Activated CD4-positive, CD25-positive, alpha-beta regulatory T cell (primary cell): ENCODE measurements at places on chromosomes 11 and 22.

DNA sequence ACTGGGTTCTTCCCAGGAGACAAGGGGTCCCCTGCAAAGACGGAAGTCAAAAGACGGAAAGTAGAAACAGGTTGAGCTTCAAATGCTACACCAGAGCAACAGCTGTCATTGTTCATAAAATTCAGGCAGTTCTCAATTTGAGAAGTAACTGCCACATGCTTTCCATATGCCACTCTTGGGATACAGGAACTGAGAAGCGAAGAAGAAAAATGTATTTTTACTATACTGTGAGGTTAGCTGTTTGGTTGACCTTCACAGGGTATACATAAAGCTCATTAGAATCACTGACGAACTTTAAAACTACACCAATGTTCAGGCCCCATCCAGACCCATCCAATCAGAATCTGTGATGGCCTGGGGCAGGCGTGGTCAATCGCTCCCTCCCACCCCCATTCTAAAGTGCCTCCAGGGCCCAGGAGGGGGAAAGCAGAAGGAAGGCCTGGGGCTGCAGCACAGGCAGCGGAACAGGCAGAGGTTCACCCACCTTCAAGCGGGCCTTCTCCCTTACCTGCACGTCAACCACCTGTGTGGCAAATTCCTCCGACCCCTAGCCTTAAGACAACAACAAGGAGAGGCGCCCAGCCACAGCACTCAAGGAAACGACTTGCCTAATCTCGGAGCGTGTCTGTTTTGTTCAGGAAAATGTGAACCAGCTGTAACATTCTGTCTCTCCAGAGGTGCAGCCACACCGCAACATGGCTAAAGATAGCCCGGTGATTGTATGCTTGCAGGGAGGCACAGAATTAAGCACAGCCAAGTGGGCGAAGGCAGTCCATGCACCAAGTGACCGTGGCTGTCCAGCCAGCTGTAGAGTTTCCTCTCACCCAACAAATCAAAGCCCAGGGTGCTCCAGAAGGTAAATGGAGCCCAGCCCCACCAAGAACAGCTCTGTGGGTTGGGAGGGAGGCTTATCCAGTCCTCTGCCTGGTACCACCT is 82.6 kb downstream of the MICAL3 start:
- DNase-seq: no peak

DNA sequence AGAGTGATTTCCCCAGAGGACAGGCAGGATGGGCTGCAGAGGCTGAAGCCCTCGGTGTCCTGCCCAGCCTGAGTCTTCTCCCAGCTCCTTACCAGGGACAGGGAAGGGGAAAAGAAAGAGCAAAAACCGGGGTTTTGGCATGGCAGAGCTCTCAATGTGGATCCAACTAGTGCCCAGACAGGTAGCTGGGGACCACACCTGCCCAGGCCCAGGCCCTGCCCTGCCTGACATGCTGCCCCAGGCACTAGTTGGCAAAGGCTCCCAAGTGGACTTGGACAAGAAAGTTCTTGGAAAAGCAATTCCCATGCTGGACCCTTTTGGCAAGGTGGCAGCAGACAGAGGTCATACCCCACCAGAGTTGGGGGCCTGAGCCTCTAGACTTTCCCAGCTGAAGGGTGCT is 31.1 kb downstream of the NECTIN1 start:
- no peak for DNase-seq

- peak; percentile 22 for DNase-seq
These were observed 1.6 kb downstream of the BRD1 start for GRCh38 chr22:49825944-49826602.

GRCh38 chr11:8826901-8827560 is 84.0 kb upstream of the AKIP1 start:
- no peak for DNase-seq

DNA sequence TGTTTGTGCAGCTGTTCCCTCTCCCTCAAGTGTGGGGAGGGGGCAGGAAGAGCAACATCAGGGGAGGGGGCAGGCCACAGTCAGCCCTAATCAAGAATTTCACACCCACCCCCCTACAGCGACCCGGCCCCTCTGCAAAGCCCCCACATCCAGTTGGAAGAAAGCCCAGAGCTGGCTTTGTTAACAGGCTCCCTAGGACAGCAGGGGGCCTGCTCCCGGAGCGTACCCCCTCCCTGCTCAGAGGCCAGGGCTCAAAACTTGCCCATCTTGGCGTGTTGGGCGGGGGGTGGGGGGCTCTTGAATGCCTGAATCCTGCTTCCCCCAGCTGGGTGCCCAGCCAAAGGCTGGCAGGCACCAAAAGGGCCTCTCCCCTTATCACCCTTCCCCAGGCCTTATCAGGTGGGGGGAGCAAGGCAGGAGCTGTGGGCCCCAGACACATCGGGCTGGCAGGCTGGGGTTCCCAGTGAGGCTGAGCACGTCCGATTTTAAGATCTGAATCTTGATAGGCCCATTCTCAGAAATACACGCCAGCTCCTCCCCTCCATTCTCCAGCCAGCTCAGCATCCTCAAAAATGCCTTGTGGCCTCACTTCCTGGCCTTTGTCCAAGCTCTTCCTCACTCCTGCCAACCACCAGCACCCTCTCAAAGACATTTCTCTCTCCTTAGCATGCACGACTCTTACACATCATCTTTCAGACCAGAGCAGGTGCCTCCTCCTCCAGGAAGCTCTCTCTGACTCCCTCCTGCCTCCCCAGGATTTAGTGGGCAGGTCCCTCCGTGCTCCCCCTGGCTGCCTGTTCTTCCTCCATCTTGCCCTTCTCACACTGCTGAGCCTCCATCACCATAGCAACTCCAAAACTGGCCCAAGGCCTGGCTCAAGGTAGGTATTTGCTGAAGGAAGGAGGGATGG is 384.8 kb downstream of the MN1 start:
- DNase-seq: no peak

DNA sequence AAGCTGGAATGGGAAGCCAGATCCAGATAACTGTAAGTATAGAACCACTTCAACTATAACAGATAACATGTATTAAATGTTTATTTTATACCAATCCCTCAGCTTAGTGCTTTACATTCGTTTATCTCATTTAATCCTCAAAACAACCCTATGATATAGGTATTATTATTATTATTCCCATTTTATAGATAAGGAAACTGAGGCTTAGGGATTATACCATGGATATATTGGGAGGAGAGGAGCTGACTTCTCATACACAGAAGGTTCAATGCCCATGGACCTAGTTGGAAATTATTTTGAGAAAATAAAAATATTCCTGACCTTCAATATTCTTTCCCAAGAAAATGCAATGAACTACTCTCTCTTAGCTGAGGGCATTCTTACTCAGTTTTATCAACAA is 140.4 kb upstream of the C11orf58 start:
- DNase-seq: no peak

DNA sequence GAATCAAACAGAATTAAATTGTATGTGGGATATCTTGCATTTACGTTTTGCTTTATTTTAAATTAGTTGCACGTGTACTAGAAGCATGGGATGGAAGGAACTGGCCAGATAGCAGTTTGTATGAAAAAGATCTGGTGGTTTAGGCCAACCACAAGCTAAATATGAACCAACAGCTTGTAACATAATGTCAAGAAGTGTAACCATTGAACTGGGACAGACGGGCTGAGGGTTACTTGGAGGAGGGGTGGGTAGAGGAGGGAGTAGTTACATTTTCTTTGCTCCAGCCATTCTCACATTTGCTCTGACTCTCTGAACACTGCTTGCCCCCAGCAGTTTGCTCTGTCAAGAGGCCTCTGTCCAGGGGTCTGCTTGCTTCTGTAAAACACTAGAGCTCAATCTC is 31.7 kb upstream of the CXCR5 start:
- DNase-seq: no peak

GRCh38 chr11:60699936-60700335 is 524 bp downstream of the MS4A8 start:
- no peak for DNase-seq

DNA sequence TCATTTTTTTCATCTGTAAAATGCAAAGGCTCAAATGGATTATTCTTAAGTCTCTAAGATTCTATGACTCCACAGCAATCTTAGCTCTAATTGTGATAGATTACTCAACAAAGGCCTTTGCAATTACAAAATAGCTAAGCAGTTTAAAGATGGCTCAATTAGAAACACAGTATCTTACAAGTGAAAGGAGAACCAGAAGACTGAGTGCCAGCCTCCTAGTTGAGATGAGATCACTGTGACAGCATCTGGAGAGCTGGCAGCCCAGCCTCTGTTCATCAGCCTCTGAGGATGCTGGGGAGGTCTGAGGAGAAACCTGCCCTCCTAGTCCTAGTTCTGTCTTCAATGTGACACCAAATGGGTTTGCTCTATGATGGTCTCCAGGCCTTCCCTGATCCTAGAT is 158.4 kb upstream of the NARS2 start:
- no peak for DNase-seq

- DNase-seq: no peak
These were observed 35.2 kb downstream of the PPP2R1B start for GRCh38 chr11:111730871-111731591.

DNA sequence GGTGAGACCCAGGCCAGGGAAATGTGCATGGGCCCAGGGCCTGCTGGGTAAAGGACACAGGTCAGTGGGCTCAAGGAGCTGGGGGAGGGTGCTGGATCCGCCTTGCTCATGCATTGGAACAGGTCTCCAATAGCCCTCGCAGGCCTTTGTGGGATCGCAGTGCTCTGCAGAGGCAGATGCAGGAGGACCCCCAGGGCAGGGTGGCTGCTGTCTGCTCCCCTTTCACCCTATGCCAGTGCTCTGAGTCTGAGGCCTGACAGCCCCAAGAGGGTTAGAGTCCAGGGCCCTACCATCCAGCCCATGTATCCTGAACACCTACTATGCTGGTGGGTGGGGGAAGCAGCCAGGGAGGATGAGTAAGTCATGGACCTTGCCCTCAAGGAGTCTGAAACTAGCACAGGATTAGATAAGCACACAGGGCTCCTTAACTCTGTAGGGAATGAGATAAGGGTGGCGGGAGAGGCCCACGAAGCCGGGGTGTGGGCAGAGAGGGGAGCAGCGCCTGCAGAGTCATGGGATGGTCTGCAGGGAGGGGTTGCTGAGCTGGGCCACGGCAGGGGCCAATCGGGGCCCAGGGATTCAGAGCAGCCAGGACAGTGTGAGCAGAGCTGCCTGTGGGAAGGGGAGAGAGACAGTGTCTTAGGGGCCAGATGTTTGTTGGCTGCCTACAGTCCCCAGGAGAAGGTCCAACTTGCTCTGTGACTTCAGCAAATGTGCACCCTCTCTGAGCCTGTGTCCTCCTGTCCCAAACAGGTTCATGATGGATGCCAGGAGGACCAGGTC is 10.5 kb upstream of the EHD1 start:
- no peak for DNase-seq

- no peak for DNase-seq
These were observed 29.7 kb downstream of the CD44 start for GRCh38 chr11:35168671-35169070.

GRCh38 chr11:48034926-48035871 is 54.8 kb downstream of the PTPRJ start:
- DNase-seq: no peak

- DNase-seq: no peak
These were observed 29.7 kb upstream of the DDX6 start for GRCh38 chr11:118820412-118821357.

DNA sequence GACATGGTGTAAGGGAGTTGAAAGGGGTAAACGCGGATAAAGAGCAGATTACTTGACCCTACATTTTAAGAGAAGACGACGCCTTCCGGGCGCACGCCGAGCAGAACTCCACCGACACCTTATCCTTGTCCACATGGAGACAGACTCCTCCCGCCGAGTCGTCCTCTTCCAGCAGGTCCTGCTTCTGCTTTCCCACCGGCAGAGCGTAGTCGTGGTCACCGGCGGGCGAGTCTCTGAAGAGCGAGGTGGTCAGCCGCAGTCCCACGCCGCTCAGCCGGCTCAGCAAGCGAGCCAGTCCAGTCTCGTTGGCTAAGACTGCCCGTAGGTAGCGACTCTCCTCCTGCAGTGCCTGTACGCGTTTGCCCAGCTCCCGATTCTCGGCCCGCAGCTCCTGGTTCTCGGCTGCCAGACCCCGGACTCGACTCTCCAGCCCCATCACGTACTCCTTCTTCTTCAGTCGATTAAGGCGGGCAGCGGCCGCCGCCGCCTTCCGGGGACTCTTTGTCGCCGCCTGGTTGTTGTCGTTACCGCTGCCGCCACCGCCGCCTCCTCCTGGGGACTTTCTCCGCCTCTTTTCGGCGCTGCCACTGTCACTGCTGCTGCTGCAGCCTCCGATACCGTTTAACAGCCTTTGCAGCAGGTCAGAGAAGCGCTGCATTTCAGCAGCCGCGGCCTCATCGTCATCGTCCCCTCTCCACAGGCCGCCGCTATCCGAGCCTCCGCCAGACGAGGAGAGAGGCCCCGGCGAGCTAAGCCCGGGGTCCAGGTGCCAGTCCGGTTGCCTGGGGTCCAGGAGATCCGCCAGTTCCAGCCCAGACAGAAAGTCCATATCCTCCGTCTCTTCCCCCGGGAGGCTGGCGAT is 945 bp downstream of the CREBZF start:
- peak; percentile 83 for DNase-seq

- no peak for DNase-seq
These were observed 8.0 kb upstream of the CLCF1 start for GRCh38 chr11:67381244-67381972.

GRCh38 chr11:44248109-44248508 is 61.8 kb downstream of the ALX4 start:
- no peak for DNase-seq

DNA sequence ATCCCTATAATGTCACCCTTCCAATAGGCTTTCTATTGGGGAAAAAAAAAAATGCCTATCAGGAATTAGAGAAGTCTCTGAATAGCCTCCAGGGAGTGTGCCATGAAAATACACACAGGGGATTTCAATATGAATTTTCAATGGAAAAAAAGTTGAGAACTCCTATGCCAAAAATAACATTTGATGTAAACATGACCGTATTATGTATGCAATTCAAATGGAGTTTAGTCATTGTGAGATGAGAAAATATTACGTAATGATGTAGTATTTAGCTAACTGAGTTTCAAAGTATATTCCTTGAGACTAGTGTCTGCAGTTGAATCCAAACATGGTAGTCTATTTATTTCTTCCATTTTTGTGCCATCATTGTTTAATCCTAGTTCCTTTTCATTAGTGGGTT is 182.3 kb downstream of the BLID start:
- DNase-seq: no peak

GRCh38 chr22:38719196-38719595 is 13.5 kb downstream of the GTPBP1 start:
- DNase-seq: no peak

- DNase-seq: no peak
These were observed 20.9 kb downstream of the MICALL1 start for GRCh38 chr22:37926771-37927636.

- DNase-seq: no peak
These were observed 29.7 kb upstream of the TOLLIP start for GRCh38 chr11:1339066-1339675.

DNA sequence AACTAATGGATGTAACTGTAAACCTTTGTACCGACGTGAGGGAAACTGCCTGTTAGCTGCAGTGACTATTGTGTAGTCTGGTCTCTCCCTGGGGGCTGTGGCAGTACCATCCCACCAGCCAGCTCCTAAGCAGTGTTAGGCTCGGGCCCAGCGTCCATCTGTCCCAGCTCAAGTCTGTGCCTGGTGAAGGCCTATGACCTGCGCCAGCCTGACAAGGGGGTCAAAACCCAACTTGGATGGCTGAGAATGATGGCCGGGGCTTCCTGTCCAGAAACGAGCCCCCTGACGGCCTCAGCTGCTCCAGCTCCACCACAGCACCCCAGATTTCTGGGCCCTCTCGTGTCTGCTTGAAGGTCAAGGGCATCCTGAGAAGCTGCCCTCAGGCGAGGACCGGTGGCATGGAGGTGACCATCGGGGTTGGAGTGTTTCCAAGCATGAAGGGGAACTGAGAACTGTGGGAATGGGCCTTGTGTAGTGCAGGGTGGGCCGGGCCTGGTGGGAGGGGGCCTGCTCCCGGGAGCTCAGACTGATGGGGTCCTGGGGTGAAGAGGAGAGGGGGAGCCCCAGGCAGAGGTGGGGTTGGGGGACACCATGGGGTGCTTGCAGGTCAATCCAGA is 14.3 kb upstream of the SPI1 start:
- DNase-seq: no peak
